ENCODE measurements at places on chromosomes 6 and 20.

DNA sequence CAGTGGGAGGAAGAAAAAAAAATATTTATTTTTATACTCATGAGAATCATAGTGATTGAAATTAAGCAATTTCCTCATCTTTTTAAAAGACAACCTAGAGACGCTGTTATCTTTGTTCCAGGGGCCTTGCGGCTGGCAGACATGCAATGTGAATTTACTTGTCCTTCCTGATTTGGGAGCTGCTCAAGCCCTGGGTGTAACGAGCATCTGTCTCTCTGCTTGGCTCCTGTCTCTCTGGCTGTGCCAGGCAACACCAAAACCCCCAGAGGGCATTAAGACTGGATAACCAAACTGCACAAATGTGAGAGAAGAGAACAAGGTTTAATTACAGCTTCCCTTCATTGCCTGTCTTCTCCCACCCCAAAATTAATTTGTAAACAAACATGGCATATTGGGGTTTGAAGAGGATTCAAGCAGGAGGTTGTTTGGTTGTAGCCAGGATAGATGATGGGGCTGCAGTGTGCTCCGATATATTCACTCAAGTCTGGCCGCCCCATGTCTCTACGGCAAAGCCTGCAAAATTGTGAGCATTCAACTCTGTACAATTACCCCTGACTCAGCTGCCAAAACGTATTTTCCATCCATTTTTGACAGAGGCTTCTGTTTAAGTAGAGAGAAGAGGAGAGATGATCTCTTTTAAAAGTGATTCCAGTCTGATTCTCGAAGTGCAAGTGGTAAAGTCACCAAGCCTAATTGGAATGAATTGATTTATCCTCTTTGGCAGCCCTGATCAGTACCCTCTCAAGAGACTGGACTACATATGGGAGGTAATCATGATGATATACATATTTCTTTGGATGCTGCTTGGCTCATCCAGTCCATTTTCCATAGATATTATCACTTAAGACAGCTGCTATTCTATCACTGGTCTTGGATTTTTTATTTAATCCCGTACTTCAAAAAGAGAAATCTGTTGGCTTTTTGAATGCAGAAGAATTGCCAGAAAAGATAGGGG, 170.2 kb downstream of the SLC24A3 start:
- no peak for DNase-seq

DNA sequence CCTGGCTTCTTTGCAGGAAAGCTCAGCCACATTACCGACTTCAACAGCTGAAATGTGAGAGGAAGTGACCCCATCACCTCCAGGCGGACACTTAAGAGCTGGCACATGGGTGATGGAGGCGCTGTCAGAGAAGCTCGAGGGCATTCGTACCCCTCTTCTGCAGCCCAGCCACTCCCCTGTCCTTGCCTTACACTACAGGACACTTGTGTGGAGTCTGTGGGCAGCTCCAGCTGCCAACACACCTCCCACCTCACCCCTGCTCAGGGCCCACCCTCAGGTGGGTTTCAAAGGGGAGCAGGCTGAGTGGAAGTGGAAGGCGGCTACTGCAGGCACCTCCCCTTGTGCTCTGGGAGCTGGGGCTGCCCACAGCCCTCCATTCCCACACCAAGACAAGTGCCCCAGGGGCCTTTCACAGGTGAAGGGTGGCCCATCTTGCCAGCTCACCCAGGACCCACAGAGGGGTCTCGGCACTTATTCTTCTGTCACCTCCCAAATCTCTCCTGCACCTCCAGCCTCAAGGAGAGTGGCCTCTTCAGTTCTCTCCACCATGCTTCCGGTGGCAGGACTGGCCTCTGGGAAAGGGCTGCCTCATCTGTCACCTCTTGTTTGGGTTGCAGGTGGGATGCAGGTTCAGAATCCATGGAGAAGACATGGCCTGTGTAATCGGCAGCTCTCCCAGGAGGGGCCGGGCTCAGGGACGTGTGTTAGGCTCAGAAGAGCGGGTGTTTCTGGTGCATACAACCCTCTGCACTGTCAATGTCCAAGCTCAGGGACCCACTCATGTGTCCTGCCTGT, 49.8 kb downstream of the IRF4 start:
- DNase-seq = no peak

- no peak for DNase-seq
Observed at GRCh38 chr6:109117346-109118035, 22.2 kb downstream of the CEP57L1 start.

DNA sequence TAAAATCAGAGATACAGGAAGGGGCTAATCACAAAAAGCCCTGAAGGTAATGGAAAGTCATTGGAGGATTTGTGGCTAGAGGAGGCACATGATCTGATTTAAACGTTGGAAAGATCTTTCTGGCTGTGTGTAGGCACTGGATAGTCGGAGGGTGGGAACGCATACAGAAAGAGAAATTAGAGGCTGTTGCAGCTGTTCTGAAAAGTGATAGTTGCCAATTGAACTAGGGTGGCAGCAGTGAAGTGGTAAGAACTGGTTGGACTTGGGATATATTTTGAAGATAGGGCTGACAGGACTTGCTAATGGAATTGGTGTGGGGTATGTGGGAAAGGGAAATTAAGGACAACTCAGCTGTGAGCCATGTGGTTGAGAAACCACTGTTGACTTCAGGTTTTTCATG, 223.6 kb downstream of the OGFRL1 start:
- no peak for DNase-seq

- no peak for DNase-seq
Observed at GRCh38 chr20:38267296-38267695, 6.8 kb upstream of the KIAA1755 start.

GRCh38 chr20:11186301-11187008, 512.7 kb upstream of the JAG1 start:
- no peak for DNase-seq

- no peak for DNase-seq
Observed at GRCh38 chr6:169998457-169998856, 247.0 kb downstream of the ERMARD start.

- no peak for DNase-seq
Observed at GRCh38 chr6:25014791-25015560, 79.2 kb upstream of the RIPOR2 start.

DNA sequence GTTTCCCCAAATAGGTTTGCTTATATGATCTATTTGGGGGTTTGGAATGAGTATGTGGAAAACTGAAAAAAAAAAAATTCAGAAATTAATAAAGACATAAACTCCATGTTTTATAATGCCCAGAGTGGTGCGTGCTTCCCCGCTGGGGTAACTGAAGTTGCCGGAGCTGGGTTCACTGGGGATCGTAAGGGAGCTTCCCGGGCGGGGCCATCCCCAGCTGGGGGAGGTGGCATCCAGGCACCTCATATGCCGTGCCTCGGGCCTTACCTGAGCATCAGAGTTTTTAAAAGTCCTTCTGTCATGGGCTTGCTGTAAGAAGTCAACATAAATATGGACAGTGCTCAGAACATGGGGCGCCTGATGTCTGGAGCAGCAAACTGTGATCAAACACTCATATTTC, 17.9 kb upstream of the RAMACL start:
- DNase-seq = no peak

- no peak for DNase-seq
Observed at GRCh38 chr6:24513602-24514001, 18.8 kb downstream of the ALDH5A1 start.

- DNase-seq = no peak
Observed at GRCh38 chr6:72272958-72273357, 348.9 kb upstream of the KCNQ5 start.

DNA sequence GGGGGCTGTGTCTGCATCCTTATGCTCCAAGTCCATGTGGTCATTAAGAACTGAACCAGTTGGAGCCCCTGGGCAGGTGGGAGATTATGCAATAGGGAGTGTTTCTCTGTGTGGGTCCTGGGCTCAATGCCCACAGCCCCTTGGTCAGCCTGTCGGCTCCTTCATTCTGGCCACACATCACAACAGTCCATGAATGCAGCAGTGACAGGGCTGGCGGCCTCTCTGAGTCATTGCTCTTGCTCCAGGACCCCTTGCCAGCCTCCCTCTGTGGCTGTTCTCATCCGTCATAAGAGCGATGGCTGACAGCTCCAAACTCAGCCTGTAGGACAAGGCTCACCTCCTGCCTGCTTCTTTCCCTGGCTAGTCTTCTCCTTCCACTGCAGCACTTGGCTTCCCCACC, 609.5 kb upstream of the CDH4 start:
- no peak for DNase-seq

GRCh38 chr20:3767110-3767426, 485 bp downstream of the ADISSP start:
- DNase-seq = no peak

DNA sequence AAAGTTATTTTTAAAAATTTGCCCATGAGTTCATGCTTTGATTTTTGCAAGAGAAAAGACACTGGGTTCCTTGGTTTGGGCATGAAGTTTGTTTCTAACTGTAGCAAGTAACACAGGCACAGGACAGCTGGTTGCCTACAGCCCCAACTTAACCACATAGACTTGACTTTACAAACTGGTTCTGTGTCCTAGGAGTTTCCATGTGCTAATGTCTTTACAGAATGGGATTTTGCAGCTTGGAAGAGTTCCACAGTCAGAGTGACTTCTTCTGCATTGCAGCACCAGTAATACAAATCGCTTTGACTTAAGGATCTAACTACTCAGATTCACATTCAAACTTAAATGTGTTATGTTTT, 44.3 kb downstream of the OR2B2 start:
- DNase-seq = no peak

- no peak for DNase-seq
Observed at GRCh38 chr6:23511817-23512216, 614.2 kb upstream of the NRSN1 start.

GRCh38 chr20:12914804-12915203, 94.0 kb upstream of the SPTLC3 start:
- no peak for DNase-seq

GRCh38 chr6:110053395-110054240, 75.5 kb downstream of the GPR6 start:
- no peak for DNase-seq

GRCh38 chr20:44051661-44052000, 135.4 kb downstream of the JPH2 start:
- DNase-seq = no peak

GRCh38 chr6:100372326-100373091, 92.2 kb downstream of the SIM1 start:
- DNase-seq = no peak

DNA sequence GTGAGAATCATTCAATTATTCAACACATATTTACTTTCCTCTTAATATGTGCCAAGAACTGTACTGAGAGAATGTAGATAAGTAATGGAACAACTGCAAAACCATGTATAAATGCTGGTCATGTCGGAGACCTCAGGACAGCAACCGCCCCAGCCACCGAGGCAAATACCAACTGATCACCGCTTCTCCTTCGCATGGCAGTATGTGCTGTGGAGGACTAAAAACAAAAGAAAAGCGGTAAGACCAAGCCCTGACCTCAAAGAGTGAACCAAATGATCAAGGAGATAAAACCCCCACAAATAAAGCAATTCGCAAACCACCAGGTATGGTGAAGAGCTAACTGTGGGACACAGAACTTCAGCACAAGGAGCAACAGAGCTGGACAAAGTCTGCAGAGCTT, 104.3 kb downstream of the TRERF1 start:
- no peak for DNase-seq

GRCh38 chr20:32537657-32538525, 47.2 kb downstream of the NOL4L start:
- no peak for DNase-seq

DNA sequence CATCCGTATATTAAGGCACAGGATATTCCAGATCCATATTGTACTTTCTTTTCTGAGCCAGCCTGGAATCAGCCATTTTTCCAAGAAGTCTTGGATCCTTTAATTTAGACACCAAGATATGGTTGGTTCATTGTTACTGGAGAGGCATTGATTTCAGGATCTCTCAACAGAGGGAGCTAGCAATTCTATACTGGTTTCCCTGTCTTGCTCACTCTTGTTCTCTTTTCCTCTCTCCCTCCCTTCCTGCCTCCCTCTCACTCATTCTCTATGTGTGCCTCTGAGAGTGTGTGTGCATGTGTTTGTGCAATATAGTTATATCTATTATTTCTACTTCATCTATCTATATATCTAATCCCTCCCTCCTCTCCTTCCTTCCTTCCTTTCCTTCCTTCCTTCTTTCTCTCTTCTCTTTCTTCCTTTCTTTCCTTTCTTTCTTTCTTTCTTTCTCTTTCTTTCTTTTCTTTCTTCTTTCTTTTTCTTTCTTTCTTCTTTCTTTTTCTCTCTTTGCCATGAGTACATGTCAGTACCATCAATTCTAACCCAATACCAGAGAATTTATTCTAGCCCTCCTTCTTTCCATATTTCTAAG, 299.1 kb downstream of the EPHA7 start:
- DNase-seq = no peak

DNA sequence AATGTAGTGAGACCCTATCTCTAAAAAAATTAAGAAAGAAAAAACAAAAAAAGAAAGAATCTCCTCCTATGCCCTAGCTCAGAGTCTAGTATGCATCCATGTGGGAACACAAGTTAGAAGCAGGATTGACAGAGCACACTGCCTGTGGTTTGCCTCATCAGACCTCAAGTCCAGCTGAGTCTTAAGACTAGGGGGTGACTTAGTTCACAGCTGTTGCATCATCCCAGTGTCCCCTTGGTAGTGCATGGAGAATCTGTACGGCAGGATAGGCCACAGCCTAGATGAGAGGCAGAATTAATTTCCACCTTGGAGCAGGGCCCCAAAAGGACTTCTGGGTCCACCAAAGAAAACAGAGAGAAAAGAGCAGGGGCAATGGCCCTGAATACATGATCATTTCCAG, 13.7 kb downstream of the PNPLA1 start:
- DNase-seq = no peak

DNA sequence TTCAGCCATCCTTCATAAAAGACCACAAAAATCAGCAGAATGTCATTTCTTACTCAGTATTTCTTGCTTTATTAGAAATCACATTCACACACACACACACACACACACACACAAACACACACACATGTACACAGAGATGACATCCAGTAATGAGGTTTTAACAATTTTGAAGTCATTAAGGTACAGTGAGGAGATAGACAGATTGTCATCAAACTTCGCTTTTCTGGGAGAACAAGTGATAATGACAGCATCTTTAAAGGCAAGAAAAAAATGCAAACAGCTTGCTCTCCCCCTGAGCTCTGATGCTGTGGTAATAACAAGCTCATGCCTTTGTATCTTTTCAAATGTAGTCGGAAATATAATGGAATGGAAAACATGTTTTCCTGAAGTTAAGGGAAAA, 184.4 kb upstream of the RNF217 start:
- no peak for DNase-seq

GRCh38 chr6:96700915-96701314, 136.4 kb downstream of the GPR63 start:
- DNase-seq = no peak

DNA sequence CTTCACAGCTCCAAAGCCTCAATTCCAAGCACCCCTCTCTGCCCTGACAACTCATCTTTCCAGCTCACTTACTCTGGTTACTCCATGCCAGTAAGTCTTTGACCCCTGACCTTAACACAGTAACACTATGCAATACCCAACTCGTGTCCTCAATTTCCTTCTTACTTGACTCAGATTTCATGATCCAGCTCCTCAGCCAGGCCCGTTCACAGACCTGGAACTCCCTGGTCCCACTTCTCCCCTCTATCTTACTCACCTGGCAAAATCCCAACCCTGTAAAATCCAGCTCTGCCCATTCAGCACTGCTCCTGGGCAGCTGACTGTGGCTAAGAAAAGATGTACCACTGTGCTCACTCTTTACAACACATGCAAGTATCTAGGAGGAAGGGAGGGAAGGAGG, 7.9 kb downstream of the GNL1 start:
- no peak for DNase-seq

- no peak for DNase-seq
Observed at GRCh38 chr6:109290143-109290931, 91.9 kb downstream of the CD164 start.
